ENCODE measurements at places on chromosomes 16 and 17.

- peak; percentile 60 for DNase-seq
Observed at GRCh38 chr17:14307560-14308024, 6.7 kb downstream of the HS3ST3B1 start.

DNA sequence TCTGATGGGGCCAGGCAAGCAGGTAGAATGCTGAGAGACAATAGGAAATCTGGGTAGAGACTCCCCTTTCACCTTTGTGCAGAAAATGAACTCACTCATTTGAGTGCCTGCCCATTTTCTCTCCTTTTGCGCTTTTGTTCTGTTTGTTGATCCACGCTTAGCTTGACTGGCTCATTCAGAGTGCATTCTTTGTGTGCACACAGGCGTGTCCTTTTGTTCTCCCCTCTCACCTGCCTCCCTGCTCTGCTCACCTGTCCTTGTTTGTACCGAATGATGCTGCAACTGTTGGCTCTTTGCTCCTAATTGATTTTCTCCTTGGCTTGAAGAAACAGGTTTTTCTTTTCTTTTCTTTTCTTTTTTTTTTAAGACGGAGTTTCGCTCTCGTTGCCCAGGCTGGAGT lies 15.8 kb downstream of the PGS1 start:
- DNase-seq: no peak

GRCh38 chr17:36188891-36189306 lies 7.7 kb downstream of the CCL3L1 start:
- no peak for DNase-seq

DNA sequence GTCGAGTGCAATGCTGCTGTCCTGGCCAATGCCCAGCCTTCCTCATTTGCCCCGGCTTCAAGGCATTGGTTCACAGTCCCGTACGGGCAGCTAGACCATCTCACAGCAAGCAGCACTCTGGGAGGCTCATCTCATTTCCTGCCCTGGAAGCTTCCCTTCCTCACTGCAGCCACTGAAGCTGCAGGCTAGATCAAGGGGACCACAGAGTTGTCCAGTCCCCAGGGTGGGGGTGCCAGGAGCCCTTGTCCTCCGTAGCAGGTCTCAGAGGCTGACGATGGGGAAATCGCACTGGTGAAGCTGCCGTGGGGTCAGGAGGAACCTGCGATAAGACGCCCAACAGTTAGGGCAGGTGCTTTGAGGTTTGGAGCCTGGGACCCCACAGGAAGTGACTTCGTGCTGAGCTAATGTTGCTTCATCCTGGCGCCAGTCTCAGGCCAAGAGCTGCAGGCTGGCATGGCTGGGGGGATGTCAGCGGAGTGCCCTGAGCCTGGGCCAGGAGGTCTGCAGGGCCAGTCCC lies at the start of gene SPNS3:
Gene SPNS3 (plus strand): TSS at position 426 of the 517 bp plus-strand sequence. CDS start 28 bp downstream, at position 454.
- no peak for DNase-seq

DNA sequence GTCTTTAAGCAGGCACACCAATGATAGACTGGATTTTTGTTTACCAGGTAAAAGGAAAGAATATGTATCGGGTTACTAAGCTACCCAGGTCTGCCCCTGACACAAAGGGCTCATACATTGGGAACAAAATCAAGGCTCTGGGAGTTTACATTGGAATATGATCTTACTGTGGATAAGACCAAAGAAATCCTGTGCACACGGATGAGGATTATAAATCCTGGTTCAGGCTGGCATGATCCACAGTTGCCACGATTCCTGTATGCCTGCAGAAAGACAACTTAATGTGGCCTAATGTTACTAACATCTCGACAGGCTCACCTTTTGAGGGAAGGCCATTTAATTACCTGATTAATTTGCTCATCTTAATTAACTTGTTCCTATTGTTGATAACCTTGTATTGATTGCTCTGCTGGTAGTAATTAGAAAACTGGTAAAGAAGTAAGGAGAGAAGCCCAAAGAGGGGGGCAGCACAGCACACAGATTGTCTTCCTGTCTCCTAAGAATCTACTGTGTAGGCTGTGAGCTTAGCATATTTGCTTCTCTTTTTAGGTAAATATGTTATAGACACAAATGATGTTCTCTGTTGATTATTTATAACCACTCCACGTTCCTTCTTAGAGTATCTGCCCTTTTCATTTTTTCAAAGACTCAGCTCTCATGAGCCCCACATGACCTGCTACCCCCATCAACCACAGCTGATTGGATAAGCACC lies 51.0 kb upstream of the TOX3 start:
- DNase-seq: no peak

- no peak for DNase-seq
Observed at GRCh38 chr16:5891296-5891695, 793.7 kb upstream of the EEF2KMT start.

DNA sequence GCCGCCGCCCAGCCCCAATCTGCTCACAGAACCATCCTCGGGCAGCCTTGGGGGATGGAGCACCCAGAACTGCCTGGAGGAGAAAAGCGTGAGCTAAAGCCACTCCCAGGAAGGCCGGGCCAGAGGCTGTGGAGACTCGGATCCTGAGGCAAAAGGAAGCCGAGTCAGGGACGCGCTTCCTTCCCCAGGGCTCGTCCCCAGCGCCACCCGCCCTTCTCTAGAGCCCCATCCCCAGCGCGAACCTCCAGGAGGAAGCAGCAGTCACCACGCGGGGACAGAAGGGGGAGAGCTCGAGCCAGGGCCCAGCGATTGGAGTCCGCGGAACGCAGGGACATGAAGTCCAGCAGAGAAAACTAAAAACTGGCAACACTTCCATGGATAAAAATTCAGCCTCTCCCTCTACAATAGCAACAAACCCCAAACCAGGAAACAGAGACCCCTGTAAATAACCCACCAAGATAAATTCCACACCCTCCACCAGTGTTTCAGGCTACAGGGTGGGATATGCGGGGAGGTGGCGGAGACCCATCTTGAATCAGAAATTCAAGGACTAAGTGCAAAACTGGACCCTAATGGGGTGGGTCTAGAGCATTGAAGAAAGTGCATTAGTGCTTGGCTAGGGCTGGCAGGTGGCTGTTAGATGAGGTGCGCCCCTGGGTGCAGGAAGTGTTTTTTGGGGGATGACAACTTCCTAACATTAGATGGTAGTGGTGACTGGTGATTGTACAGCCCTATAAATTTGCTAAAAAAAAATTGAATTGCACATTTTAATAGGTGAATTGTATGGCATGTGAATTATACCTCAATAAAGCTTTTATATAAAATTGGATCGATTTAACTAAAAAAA lies 116.1 kb upstream of the METRNL start:
- no peak for DNase-seq

DNA sequence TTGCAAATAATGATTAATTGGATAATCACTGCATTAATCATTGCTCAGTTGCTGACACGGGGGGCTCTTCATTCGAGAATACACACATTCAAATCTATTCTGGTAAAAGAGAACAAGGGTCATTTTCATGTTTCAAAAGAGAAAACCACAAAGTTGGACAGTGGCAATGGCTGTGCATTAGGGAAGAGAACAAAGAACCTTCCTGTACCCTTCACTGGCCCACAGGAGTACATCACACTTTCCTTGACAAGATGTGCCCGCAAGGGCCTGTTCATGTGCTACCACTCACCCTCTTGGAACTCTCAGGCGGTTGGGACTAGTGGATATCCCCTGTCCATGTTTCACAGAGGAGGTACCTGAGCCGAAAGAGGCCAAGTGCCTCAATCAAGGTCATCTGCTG lies 223.2 kb downstream of the ZFHX3 start:
- DNase-seq: no peak

GRCh38 chr17:16419074-16419928 lies 3.9 kb downstream of the TRPV2 start:
- peak; percentile 89 for DNase-seq

GRCh38 chr17:38448208-38448771 lies 20.0 kb downstream of the ARHGAP23 start:
- no peak for DNase-seq

Data from MCF 10A (cell line).